ENCODE measurements at places on chromosomes 4 and X.

DNA sequence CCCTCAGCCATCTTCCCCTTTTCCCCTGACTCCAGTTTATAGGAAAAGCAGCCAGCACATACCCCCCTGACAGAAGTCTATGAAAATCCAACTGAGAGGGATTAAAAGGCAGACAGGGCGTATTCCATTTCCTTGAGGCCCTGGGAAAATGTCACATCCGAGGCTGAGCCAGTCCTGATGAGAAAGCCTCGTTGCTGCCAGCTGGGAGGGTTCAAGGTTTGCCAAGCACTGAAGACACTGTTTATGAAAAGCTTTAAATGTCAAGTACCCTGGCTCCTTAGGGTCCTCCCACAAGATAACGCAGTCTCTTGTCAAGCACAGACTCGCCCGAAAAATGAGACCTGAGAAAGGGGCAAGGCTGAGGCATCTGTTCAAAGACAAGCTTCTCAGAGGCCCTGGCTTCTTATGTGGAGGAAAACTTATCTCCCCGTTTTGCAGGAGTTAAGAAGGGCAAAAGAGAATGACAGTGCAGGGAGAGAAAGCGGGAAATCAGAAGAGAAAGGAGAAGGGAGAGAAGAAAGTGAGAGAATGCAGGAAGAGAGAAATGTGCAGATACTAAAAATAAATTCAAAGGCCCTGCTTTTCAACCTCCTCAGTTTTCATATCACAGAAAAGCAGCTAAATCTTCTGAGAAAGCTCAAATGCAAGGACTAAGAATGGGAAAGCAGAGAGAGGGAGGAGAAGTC, 44.7 kb downstream of the SCD5 start:
- no peak for DNase-seq

DNA sequence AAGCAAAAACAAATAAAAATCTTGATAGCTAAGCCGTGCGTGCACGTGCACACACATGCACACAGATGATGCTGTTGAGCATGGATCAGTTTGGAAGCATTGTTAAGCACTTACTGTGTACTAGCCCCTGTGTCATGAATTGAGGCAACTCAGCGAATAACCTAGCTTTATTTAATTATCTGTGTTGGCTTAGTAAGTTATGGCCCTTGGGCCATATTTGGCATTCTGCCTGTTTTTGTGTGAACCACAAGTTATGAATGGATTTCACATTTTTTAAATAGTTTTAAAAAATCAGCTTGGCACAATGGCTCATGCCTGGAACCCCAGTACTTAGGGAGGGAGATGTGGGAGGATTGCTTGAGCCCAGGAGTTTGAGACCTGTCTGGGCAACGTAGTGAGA, 113.6 kb upstream of the CBLL2 start:
- peak; percentile 2 for DNase-seq

DNA sequence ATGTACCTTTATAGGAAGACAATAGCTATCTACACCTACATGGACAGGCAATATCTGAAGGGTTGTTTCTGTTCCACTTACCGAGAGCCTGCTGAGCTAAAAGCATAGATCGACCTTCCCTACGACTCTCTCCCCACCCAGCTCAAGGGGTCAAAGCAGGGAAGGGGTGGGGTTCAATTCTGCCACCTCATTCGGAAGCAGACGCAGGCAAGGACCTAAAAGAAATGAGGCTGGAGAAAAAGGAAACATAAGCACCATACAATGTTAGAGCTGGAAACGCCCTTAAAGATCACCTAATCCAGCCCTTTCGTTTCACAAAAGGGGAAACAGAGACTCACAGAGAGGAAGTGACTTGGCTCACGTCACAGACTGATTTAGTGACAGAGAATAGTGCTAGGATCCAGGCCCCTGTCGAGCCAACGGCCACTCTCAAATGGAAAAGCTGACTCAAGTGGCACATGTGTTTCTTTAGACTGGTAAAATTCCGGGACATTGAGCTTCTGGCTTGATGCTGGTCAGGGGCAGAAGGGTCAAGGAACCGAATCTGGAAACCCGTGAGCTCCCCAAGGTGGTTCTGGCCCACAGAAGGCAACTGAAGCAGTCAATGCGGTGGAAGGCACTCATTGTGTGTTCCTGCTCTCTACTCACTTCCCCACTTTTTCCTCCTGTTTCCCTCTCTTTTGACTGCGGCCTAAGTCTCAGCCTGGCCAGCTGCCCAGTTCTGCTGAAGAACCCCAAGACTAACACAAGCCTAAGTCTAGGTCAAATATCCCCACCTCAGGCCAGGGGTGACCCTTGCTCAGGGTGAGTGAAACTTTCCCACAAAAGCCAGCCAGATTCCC, 7.5 kb downstream of the SEPTIN6 start:
- DNase-seq = no peak

GRCh38 chrX:2314831-2315365, 185.9 kb downstream of the DHRSX start:
- DNase-seq = no peak

DNA sequence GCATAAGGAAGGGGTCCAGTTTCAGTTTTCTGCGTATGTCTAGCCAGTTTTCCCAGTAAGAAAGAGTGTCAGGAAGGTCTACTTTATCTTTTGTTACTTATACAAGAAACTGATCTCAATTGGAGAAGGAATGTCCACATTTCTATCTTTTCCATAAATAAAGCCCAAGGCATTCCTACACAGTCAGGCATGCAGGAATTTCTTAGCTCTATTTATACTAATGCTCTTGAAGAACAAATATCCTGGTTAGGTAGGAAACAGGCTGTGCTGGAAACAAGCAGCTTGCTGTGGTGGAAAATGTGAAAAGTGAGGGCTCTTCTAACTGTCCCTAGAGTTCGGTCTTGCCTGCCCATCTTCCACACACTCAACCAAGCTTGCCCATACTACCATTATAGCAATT, 37.9 kb upstream of the PITX2 start:
- DNase-seq = no peak

DNA sequence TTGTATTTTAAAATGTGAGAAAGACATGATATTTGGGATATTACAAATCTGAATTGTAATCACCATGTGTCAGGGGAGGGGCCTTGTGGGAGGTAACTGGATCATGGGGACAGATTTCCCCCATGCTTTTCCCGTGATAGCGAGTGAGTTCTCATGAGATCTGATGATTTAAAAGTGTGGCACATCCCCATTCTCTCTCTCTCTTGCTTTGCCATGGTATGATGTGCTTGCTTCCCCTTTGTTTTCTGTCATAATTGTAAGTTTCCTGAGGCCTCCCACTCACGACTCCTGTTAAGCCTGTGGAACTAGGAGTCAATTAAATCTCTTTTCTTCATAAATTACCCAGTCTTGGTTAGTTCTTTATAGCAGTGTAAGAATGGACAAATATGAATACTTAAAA, 39.0 kb downstream of the CCDC158 start:
- DNase-seq = no peak

DNA sequence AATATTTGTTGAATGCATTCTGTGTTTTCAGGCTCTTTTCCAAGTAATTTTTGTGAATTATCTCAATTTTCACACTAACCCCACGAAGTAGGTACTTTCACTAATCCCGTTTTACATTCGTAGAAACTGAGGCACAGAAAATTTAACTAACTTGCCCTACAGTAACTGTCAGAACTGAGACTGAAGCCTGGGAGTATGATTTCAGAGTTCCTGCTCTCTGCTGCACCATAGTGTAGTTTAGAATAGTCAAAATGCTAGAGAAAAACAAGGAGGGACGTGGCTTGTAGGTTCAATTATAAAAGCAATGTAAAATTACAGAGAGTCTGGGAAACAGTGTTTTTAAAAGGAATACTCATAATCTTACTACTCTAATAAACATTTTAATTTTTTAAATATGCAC, 2.2 kb downstream of the CLCN3 start:
- no peak for DNase-seq

DNA sequence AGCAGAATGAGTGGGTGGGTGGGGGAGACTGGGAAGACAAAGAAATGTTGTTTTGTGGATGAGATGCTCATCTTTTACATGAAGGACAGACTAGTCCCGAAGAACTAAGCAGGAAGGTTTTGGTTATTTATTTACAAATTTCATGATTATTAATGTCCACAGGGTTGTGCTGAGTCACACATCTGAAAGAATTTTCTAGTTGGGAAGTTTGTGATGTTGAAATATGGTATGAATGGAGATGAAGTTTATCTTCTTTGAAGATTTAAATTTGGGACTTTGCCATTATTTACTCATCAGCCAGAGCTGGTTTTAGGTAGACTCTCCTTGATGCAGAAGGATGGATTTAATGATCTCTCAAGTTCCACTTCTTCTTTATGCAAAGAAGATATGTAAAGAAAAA, 75.5 kb downstream of the MOSPD2 start:
- no peak for DNase-seq

DNA sequence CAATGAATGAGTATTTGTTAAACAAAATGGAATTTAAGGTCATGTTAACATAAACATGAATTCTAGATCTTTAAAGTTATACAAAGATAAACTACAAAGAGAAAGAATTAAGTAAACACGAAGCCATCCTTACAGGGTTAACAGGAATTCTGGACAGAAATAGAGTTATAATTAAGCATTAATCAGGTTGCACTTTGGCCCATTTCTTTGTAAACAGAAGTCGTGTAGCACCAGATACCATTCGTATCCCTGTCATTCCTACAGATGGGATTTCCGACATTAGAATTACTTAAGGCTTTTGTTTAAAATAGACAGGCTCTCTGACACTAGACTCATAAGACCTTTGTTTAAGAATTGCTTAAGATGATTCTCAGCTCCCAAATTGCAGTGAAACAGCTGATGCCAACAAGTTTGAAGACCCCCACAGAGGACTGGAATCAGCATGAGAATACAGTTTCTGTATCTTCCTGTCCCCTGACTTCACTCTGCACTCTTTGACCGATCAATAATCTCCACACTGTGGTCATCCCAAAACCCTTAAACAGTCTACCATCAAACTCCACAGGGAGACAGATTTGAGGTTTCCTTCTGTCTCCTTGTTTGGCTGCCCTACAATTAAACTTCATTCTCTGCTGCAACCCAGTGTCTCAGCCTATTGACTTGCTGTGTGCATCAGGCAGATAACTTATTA, 22.3 kb upstream of the TMEM150C start:
- DNase-seq = no peak

- no peak for DNase-seq
Observed at GRCh38 chrX:143094417-143095023, 68.8 kb downstream of the SPANXN4 start.

DNA sequence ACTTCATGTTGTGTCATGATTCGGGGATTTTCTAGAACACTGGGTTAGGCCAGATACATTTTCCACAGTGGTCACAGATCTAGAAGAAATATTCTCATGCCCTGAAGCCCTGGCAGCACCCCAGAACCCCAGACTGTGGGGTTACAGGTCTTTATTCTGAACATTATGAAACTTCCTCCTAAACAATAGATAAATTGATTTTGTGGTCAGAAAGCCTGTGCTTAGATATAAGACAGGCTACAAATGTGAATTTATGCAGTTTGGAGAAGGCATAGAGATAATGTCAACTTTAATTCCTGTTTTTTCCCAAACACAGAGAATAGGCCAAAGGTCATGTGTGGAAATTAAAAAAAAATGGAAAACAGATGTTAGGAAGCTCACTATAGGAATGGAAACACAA, 492.9 kb downstream of the SPRY1 start:
- DNase-seq = no peak

- peak; percentile 5 for DNase-seq
Observed at GRCh38 chr4:149735796-149736195, 79.8 kb downstream of the IQCM start.

Data from SK-MEL-5 (cell line).